NCI-H187 treated with DMSO at 0.1 percent for 48 hours (cell line): ENCODE measurements at places on chromosomes 16 and 17.

DNA sequence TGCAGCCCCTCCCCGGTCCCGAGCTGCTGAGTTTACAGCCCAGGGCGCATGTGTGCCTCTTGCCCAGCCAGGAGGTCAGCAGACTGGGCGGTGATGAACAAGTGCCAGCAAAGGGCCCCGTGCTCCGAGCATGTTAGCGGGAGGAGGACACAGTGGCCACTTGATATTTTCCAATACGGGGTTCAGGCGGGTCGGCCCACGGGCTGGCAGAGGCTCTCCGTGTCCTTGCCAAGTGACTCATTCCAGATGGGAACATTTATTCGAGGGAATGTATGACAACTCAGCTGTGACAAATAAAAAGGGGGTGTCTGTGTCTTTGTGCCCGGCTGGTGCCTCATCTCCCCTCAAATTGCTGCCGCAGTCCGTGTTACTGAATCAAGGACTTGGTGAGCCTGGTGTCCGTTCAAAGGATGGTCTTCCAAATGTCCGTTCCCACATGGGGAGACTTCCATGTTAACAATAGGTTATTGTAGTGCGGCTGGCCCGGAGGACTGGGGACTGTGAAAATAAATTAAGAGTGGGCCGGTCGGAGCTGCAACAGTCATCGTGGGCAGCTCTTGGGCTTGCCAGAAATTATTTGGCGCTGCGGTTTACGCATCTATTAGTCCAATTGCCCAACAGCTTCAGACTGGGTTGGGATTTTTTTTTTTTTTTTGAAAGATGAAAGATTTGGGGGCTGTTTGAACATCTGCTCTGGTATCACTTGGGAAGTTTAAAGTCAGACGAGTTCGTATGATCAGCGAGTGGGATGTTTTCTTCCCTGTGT, 174.0 kb upstream of the CIBAR2 start:
- DNase-seq, result no peak

DNA sequence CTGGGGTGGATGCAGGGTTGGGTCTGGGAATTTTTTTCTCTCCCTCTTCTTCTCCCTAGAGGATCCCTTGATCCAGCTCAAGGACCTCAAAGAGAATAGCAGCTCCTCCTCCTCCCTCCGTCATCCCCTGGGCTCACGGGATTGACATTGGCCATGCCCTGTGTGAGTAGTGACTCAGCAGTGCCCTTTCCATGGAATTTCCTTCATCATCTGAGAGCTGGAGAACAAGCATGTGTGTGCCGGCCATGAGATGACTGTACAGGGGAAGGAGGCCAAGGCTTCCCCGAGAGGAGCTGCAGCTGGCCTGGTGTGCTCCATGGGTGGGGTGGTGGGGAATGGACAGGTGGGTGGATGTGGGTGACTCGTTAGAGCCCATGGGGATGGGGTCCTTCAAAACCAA, 8.9 kb upstream of the WSCD1 start:
- DNase-seq, result no peak

DNA sequence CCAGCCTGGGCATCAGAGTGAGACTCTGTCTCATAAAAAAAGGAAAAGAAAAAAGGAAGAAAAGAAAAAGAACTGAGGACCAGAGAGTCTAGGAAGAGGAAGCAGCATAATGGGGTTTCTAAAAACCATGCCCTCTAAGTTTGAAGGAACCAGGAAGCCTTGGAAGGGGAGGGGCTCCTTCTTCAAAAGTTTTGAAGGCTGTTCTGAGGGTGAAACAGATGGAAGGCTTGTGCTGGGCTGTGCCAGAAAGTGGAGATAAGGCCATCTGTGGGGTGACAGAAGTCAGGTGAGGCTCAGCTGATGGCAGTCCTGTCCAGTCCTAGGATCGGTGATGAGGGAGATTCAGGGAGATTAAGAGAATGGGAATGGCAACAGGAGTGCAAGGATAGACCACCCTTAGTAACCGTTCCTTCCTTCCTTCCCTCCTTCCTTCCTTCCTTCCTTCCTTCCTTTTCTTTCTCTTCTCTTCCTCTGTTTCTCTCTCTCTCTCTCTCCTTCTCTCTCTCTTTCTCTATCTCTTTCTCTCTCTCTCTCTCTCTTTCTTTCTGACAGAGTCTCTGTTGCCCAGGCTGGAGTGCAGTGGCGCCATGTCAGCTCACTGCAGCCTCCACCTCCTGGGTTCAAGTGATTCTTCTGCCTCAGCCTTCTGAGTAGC, 182.6 kb downstream of the NTN1 start:
- no peak for DNase-seq

DNA sequence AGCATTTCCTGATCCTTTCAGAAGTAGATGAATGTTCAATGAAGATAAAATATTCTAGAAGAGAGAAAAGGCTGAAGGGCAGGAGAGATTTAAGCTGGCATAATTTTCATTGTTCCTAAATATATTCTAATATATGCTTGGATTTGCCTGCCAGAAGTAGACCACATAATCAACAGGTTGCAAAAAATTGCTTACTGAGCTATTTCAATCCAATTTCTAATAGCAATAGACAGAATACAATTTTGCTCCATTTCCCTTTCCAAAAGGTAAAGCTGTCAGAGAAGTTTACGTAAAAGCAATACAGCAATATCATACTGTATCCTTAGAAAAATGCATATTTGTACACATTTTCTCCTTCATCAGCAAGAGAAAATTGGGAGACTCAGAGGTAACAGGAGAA, 237.3 kb downstream of the PMP22 start:
- DNase-seq, result no peak

DNA sequence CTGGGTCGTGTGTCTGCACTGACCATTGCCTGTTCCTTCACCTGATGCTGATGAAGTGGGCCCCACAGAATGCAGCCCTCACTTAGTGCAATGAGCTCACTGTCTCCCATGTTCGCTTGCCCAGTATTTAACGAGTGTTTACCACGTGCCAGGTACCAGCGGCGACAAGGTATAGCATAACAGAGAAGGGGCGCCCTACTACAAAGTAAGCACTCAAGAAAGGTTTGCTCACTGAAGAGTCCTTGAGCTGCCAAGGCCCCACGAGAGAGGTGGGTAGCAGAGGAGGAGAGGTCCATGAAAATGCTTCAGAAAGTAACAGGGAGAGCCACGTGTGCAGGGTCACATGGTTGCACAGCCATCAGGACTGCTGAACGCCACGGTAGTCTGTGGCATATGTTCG, 230.0 kb downstream of the NTN1 start:
- DNase-seq, result no peak

DNA sequence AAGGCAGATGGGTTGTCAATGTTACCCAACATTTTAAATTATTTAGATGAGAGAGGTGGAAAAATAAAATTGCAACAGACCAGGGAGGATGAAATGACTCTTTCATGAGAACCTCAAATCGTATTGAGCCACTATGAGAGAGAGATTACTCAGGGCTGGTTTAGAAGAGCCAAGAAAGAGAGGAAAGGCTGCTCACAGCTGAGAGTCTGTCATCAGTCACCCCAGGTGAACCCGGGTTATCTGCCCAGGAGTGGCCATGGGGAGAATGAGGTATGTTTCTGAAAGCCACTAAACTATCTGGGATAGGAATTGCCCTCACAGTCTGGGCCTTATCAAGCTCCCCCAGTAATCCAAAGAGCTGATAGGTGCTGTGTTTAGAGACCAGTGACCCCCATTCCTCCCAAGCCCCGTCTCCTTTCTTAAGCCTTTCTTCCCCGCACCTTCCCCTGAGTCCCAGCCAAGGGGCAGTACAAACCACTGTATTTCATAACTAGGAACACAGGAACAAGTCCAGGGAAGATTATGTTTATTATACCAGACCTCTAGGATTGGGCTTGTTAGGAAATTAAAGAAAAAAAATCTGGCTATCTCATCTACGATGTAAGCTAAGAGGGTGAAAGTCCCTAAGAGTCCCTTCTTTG, 158.9 kb upstream of the NOL11 start:
- no peak for DNase-seq

GRCh38 chr17:17300624-17301568, 2.3 kb upstream of the NT5M start:
- DNase-seq, result no peak

- no peak for DNase-seq
Measured at GRCh38 chr17:49583226-49583625, 7.6 kb downstream of the NXPH3 start.

DNA sequence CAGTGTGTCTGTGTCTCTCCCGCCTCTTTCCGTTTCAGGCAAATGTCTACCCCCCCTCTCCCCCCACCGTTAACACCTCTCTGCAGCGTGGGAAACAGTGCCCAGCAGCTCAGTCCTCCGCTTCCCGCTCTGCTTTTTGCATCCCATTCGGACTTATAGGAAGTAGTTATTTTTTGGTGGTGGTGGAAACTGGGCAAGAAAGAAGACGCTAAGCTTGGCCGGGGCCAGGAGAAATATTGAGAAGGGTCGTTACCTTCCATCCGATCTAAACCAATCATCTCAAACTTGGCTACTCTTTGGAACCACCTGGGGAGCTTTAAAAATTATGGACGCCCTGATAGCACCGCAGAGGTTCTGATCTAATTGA, 499 bp upstream of the HLF start:
- DNase-seq, result no peak

GRCh38 chr16:9328411-9328810, 237.0 kb downstream of the HAPSTR1 start:
- no peak for DNase-seq

- no peak for DNase-seq
Measured at GRCh38 chr17:31389657-31390381, 1.7 kb upstream of the RAB11FIP4 start.

GRCh38 chr16:89331371-89332109, 114.0 kb downstream of the ZNF778 start:
- no peak for DNase-seq

GRCh38 chr17:68657166-68657565, 56.0 kb upstream of the FAM20A start:
- no peak for DNase-seq

- DNase-seq, result no peak
Measured at GRCh38 chr17:18251204-18251603, 7.3 kb downstream of the FLII start.
